SW 1271 (cell line): ENCODE measurements at places on chromosomes 1 and 21.

GRCh38 chr1:53369034-53369750, 41.3 kb upstream of the LRP8 start:
- DNase-seq, result no peak

GRCh38 chr1:38173157-38173831, 126.7 kb upstream of the POU3F1 start:
- no peak for DNase-seq

- no peak for DNase-seq
These were observed 54.7 kb downstream of the RIPK4 start for GRCh38 chr21:41712201-41712600.

DNA sequence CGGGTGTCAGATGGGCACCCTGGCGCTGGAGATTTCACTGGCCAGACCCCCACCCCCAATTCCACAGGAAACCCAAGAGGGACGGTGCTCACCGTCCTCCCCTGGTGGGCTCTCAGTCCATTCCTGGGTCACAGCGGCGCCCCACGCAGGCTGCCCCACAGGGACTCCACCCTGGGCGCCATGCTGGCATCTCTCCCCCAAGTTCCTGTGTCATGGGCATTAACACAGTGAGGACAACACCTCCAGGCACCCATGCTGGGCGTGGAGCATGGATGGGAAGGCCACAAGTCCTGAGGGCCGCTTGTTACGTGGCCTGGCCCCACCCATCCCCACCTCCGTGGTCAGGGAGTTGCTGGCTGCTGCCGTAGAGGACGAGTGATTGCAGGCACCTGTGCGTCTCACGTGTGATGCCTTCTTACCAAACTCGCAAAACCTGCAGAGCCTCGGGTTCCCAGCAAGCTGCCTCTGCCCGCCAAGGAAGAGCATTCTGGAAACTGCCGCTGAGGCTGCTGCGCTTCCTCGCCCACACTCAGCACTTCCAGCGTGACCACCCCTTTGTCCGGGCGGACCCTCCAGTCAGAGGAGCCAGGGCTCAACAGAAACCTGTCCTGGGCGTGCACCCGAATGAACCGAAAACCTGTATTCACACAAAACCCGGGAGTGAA, 60.3 kb downstream of the SLX9 start:
- no peak for DNase-seq

DNA sequence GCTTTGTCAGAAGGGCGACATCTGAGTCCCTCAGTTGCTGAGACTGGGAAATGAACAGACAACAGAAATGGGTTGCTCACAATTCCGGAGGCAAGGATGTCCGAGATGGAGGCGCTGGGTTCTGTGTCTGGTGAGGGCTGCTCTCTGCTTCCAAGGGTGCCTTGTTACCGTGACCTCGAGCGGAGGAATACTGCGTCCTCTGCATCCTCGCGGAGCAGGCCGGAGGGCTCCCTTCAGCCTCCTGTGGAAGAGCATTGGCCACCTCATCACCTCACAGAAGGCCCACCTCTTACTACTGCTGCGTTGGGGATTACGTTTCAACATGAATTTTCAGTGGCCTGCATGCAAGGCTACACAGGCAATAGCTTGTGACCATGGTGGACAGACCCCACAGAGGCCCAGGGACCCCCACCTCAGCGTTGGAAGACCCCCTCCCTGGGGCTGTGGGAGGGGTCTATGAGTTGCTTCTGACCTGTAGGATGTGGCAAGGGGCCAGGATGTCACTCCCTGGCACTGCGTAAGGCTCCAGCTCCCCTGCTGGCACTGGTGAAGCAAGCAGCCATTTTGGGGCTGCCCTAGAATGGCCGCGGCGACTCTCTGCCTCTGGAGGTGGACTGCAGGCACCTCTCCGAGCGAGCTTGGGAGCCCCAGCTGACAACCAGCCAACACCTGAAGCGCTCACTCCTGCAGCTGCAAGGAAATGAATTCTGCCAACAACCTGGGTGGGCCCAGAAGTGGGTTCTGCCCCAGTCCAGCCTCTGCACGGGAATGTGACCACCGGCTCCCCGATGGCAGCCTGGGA, 36.3 kb upstream of the COL6A1 start:
- no peak for DNase-seq

DNA sequence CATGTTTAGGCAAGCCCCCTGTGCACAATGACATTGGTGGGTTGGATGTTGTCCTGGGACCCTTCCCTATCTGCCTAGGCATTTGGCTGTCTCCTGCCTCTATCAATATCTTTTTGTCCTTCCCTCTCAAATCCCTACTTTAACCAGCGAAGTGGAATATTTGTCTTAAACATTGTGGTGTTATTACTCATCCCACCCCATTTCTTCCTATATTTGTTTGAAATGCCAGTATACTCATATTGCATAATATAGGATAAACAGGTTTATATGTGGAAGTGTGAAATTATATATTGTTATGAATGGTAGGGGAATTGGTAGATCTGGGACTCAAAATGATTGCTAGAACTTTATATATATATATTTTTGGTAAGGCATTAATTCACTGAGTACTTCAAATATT, 80.0 kb downstream of the ADGRL2 start:
- DNase-seq, result no peak

DNA sequence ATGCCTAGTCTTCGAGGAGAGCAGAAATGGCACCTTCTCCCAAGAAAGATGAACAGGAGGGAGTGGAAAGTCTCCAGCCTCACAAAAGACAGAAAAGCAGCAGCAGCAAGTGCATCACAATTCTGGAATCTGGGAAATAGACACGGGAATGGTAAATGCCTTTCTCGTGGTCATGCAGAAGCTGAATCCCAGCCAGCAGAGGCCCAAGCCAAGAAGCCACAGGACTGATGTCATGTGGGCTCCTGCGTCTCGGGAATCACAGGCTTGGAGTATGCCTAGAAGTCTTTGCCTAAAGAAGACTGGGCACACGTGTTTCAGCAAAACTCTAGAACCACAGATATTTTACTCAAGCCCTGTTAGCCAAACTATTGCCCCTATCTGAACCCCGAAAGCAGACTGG, 260.3 kb upstream of the PLD5 start:
- DNase-seq, result no peak

DNA sequence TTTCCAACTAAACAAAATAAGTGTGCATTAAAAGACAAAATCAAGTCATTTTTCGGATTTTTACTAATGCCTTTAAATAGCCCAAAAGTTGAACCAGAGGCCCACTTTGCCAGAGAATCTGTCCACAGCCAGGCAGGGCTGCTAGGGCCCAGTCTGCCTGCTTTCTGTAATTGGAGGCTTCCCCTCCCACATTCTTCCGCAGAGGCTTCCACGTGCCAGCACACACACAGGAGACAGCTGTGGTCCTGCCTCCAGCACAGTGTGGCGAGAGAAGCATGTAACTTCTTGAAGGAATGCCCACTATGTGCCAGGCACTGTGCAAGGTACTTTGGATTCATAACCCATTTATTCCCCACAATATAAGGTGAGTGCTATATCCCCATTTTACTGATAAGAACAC, 11.3 kb upstream of the PDZK1IP1 start:
- no peak for DNase-seq

GRCh38 chr1:241475671-241476070, 43.9 kb downstream of the FH start:
- DNase-seq, result no peak

DNA sequence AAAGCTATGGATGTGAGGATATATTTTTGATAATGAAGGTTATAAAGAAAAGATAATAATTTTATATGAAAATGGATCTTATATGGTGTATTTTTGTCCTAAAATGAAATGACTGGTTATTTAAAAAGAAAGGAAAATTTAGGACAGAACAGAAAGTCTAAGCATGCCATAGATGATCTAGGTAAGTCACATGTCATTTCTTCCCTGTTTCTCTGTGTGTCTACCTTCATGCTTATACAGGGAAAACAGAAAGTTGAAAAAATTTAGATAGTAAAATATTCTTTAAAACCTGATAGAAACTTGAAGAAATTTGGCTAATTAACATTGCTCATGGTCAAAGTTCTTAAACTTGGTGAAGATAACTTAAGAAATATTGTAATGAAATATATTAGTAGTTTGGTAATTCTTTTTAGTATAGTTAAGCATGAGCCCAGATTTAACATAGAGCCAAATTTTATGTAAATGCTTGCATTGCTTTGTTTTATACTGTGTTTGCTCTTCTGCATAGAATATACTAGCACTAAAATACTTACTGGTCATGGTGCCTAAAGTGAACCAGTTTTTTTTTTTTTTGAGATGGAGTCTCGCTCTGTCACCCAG, 12.4 kb upstream of the GBP4 start:
- DNase-seq, result no peak

GRCh38 chr1:198531891-198532290, 8.6 kb downstream of the ATP6V1G3 start:
- no peak for DNase-seq
